NT2/D1 (cell line): ENCODE measurements at places on chromosomes 6 and 20.
A peak's percentile ranks its signal among the peaks of the same experiment; 100 is the strongest.

- DNase-seq: no peak
Observed at GRCh38 chr6:95768539-95768938, 191.2 kb downstream of the MANEA start.

DNA sequence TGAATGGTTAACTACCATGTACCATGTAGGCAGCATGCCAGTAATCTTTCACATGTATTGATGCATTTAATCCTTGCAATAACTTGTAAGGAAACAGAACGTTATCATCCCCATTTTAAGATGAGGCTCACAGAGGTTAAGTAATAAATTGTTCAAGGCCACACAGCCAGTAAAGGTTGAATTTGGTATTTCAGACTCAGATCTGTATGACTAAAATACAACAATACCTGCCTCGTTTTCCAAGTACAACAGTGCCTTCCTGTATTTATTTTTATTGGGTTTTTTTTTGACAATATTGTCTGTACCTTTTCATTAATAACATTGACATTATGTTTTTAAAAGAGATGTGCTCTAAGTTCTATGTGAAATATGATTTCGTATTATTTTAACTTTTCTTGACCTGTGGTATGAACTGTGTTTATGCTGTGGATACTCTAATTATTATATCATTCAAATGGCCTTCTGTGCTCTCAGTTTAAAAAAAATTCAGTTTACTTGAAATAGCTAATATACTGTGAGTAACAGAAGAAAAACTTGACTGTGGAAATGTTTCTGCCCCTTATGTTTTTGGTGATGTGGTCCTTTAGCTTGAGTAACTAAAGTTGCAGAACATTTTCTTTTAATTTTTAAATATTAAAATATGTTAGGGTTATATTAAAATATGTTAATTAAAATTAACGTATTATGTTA lies 39.7 kb downstream of the XRN2 start:
- DNase-seq: no peak

- DNase-seq: no peak
Observed at GRCh38 chr6:15769511-15770018, 106.7 kb upstream of the DTNBP1 start.

DNA sequence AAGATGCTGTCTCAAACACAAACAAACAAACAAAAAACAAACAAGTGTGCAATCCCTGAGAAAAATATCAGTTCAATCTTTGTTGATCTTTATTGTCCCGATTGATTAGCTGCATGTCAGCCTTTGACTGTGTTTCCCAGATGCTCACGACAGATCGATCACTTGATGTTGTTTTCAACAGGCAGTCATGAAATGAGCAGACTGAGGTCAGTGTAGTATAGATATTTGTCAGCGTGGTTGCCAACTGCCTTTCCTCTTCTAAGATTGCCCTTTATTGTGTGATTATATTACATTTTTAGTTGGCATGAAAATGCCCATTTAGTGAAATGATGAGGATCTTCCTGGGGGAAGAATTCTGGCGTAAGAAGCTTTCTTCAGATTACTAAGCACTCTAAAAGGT lies 25.6 kb downstream of the UTRN start:
- no peak for DNase-seq

- no peak for DNase-seq
Observed at GRCh38 chr6:95364016-95364604, 213.2 kb upstream of the MANEA start.

DNA sequence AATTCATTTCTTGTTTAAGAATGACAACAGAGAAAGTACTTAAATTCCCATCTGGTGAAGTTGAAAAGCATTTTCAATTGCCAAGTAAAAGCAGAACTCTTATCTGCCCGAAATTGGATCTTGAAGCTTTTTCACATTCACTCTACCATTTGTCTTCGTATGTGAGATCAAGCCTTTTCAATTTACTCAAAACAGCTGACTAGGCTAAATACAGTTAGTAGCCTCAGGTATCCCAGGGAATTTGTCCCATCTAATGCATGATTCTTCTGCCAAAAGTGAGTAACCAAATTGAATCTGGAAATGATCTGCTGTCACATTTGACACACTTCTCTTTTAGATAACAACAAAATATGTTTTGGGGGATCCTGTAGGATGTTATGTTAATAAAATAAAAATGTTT lies 596.8 kb upstream of the HS3ST5 start:
- no peak for DNase-seq

- DNase-seq: no peak
Observed at GRCh38 chr6:63624091-63624490, 11.5 kb upstream of the PHF3 start.

GRCh38 chr6:134138226-134138975 lies 86.0 kb upstream of the SLC2A12 start:
- no peak for DNase-seq

- DNase-seq: no peak
Observed at GRCh38 chr6:17450832-17451231, 57.4 kb downstream of the CAP2 start.

DNA sequence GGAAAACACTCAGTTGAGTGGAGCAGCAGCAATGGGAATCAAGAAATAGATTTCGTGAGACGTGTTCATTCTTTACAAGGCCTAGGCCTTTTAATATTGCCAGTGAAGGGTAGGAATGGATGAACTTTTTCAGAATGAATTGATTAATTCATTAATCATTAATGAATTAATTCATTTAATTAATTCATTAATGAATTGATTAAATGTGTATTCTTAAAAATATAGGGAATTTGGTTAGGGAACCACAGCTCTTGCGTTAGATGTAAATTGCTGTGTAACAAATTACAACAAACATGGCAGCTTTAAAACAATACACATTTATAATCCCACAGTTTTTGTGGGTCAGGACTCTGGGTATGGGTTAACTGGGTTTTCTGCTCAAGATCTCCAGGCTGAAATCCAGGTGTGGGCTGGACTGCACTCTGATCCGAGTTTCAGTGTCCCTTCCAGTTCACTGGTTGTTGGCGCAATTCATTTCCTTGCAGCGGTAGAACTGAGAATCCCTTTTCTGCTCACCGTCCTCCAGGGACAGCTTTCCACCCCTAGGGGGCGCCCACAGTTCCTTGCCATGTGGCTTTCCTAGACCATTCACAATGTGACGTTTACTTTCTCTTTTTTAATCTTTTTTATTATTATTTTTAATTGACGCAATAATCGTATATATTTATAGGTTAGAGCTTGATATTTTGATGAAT lies 32.8 kb upstream of the BCAS1 start:
- DNase-seq: peak; percentile 43

DNA sequence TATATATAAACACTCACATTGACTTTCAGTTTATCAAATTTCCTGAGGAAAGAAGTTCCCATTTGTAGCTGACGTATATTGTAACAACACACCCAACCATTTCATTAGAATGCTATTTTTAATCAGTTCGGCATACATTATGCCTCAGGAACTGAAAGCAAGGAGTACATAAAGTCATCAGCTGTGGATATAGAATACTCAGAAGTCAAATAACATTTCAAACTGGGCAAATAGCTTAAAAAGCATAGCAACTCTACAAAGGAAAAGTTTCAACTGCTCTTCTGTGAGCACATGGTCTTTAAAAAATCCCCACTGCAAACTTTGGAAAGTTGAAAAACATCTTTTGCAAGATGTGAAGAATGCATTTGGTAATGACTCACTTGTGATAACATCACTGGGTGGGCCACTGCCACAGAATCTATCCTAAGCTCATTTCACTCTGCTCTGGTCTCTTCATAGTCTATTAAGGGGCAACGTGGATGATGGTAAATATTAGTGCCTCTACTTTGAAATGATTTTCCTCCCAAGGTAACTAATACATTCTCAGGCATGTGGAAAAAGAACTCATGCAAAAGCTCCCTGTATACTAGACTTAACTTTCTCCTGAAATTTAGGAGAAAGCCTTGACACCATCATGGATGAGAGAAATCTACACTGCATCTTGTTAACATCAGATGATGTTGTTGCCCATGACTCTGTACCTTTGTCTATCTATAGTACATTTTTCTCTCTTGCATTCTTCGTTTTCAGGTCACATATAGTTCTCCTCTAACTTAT lies 49.2 kb downstream of the FYN start:
- DNase-seq: no peak

- no peak for DNase-seq
Observed at GRCh38 chr6:50922579-50923525, 104.2 kb downstream of the TFAP2B start.
